CD4-positive, alpha-beta T cell treated with Interleukin-6 for 4 hours (primary cell): ENCODE measurements at places on chromosomes 4 and X.
A peak's percentile ranks its signal among the peaks of the same experiment; 100 is the strongest.

GRCh38 chr4:2888886-2889285, 45.2 kb downstream of the ADD1 start:
- DNase-seq, result no peak

DNA sequence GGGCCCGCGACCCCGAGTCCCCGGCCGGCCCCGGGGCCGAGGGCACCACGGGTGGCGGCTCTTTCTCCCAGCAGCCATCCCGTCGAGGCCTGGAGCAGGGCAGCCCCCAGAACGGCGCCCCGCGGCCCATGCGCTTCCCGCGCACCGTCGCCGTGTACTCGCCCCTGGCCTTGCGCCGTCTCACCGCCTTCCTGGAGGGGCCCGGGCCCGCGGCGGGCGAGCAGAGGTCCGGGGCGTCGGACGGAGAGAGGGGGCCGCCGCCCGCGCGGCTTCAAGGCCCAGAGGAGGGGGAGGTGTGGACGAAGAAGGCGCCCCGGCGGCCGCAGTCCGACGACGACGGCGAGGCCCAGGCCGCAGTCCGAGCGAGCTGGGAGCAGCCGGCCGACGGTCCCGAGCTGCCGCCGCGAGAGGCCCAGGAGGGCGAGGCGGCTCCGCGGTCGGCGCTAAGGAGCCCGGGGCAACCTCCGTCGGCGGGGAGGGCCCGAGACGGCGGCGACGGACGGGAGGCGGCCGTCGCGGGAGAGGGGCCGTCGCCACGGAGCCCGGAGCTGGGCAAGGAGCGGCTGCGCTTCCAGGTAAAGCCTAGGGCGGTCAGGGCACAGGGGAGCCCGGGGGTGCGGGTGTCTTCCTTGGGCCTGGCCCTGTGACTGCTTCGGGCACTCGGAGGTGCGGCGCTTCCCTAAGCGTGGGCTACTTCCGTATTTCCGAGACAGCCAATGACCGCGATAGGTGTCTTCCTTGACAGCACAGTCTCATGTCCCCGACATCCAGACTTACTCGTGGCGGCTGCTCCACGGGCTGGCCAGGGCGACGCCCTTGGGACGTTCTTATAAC, 845 bp downstream of the ZAR1 start:
- peak; percentile 13 for DNase-seq

DNA sequence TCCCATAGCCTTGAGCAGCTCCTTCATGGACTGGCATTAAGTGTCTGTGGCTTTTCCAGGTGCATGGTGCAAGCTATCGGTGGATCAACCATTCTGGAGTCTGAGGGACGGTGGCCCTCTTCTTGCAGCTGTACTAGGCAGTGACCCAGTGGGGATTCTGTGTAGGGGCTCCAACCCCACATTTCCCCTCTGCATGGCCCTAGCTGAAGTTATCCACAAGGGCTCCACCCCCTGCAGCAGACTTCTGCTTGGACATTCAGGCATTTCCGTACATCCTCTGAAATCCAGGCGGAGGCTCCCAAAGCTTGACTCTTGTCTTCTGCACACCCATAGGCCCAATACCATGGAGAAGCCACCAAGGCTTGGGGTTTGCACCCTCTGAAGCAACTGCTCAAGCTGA, 89.3 kb upstream of the PGRMC2 start:
- DNase-seq, result no peak

- no peak for DNase-seq
These were observed 33.6 kb upstream of the TADA2B start for GRCh38 chr4:7009564-7009963.

GRCh38 chrX:9700555-9700954, 65.1 kb downstream of the GPR143 start:
- no peak for DNase-seq

GRCh38 chrX:77087529-77088169, 359.5 kb upstream of the FGF16 start:
- DNase-seq, result no peak

GRCh38 chr4:186844059-186844681, 120.5 kb upstream of the FAT1 start:
- no peak for DNase-seq

GRCh38 chr4:119471259-119471658, 149.3 kb upstream of the FABP2 start:
- DNase-seq, result no peak

DNA sequence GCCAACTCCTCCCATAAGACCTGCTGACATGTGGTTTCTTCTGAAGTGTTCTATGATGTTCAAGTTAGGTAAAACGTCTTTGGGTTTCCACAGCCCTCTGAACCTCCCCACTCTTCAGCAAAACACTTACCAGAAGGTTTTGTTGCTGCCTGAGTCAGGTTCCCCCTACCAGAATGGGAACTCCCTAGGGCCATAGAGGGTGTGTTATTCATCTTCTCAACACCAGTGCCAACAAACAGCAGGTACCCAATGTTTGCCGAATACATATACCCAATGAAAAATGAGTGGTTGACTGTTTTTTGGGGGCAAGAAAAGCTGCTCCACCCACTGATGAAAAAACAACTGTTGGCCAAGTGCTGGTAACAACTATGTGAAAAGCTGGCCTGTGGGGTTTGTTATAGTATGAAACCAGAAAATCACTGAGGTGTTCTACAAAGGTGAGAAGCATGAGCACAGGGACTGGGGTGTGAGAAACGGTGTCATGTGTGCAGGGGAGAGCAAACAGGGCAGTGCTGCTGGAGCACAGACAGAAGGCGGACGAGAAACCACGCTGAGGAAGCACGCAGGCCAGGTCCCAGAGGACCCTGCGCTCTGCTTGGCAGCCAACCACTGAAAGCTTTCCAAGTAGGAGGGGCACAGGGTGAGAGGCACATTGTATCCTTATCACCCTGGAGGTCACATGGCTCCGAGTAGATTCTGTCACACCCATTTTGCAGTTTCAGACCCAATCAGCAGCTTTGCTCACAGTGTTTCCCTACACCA, 28.8 kb downstream of the ATP8A1 start:
- peak; percentile 55 for DNase-seq

- DNase-seq, result no peak
These were observed 174.4 kb upstream of the ATP6AP2 start for GRCh38 chrX:40406330-40406859.

GRCh38 chr4:7398104-7398423, 36.7 kb downstream of the PSAPL1 start:
- no peak for DNase-seq

DNA sequence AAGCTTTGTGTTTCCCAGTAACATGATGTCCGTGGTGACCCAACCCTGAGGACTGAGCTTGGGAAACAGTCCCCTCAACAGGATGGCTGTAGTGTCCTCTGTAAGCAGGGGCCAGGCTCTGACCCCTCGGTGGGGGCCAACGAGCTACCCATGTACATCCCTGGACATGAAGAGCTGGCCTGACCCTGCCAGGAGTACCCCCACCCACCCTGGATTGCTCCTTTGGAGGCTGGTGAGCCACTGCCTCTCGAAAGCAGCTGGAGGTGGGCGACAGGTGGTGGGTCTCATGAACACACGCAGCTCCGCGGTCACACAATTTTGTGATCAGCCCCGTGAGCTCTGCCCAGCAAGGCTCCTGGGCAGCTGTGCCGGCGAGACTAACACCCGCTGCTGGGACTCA, 33.5 kb downstream of the NSG1 start:
- DNase-seq, result no peak

GRCh38 chrX:69216911-69217310, 51.7 kb upstream of the PJA1 start:
- DNase-seq, result no peak

GRCh38 chr4:144583658-144584057, 62.3 kb upstream of the HHIP start:
- no peak for DNase-seq

DNA sequence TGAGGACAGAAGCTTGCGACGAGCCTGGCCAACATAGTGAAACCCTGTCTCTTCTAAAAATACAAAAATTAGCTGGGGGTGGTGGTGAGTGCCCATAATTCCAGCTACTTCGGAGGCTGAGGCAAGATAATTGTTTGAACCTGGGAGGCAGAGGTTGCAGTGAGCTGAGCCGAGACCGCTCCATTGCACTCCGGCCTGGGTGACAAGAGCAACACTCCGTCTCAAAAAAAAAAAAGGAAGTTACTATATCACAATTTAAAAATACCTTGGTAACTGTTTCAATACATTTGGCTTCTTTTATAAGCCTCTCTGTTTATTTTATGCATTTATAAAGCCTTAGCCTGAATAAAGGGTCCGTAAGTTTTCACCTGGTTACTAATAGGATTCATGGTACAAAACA, 46.6 kb upstream of the CHRNA9 start:
- no peak for DNase-seq

DNA sequence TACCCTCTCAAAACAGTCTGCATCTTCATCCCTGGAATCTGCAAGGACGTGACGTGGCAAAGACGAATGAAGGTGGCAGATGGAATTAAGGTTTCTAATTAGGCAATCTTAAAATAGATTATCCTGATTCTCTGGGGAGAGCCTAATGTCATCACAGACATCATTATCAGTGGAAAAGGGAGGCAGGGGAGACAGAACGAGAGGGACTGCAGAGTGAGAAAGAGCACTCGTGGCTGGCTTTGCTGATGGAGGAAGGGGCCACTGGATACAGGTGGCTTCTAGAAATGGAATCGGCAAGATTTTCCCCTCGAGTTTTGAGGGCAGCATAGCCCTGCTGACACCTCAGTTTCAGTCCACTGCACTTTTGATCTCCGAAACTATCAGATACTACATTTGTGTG, 110.6 kb downstream of the ASMT start:
- no peak for DNase-seq

- no peak for DNase-seq
These were observed 494.3 kb downstream of the IL15 start for GRCh38 chr4:142130666-142131065.
